ENCODE measurements at places on chromosomes 3 and 15.

GRCh38 chr3:18747383-18747782 lies 322.2 kb upstream of the SATB1 start:
- DNase-seq: no peak

- DNase-seq: no peak
Observed at GRCh38 chr15:73628976-73629797, 4.0 kb downstream of the NPTN start.

DNA sequence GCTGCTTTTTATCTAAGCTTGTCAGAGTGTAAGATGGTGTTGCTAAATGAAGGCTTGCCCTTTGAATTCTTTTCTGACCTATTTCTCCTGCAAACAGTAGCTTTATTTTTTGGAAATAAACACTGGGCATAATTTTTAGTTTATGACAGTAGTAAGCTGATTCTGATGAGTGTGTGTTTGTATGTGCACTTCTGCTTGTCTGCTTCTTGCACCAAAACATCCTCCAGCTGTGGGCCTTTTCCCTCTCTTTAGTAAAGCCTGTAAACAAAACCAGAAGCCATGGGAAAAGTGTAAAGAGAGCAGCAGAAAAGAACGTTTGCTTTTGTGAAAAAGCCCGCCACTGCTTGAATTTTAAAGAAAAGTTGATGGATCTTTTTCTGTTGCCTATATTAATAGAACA lies 136.4 kb upstream of the IL12A start:
- DNase-seq: no peak

DNA sequence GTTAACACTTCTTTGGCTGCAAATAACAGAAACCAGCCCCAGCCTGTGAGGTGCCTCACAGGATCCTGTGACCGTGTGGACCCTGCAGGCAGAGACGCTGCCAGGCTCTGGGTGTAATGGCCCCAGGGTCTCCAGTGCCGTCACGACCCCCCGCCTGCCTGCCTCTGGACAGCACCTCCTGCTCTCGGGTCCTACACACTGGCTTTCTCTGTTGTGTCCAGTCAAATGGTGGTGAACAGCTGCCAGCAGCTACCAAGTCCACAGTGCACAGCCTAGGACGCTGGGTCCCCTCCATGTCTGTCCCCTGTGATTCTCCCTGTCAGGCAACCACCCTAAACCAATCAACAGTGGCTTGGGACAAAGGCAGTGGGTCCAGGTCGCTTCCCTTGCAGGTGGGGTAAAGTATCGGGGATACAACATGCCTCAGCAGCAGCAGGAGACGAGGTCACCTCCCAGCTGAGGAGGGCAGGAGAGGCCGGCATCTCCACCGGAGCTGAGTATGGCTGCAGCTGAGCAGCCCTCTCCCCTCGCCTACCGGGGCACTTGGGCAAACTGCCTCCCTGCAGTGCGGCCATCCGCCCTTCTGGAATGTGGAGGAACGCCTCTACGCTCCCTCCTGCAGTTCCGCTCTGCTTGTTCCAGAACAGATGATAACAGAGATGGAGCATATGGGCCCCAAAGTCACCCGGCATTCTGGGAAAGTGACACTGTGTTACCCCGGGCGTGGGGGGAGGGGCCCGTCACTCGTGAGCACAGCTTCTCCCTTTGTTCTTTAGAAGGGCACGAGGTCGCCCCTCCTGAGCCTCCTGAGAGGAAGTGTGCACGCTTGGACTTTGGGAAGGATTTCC lies 21.1 kb upstream of the SKOR1 start:
- DNase-seq: no peak

DNA sequence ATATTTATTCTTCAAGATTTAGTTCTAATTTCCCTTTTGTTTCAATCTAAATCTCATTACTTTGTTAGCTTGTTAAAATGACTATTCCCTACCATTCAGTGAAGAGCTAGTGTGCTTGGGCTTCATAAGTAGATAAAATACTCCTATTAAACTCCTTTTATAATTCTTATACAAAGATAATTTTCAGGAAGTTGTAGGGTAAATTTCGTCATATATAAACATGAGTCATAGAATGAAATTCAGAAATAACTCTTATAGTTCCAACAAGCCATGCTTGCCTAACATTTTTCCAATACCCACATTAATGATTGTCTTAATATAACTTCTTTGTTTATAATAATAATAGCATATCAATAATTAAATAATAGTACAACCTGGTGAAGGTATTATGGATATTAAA lies 407.3 kb downstream of the NAALADL2 start:
- no peak for DNase-seq

DNA sequence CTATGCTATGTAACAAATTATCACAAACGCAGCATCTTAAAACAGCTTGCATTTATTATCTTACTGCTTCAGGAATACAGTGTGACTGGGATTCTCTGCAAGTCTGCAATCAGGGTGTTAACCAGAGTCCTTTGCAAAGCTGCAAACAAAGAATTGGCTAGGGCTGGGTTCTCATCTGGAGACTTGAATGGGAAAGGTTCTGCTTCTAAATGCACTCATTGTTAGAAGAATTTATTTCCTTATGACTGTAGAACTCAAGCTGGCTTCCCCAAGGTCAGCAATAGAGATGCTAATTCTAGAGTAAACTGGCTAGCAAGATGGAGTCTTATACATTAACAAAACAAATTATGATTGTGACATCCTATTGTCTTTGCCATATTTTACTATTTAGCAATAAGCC lies 673.7 kb downstream of the DIPK2A start:
- no peak for DNase-seq

- DNase-seq: no peak
Observed at GRCh38 chr15:101651554-101652097, 555 bp downstream of the TM2D3 start.

DNA sequence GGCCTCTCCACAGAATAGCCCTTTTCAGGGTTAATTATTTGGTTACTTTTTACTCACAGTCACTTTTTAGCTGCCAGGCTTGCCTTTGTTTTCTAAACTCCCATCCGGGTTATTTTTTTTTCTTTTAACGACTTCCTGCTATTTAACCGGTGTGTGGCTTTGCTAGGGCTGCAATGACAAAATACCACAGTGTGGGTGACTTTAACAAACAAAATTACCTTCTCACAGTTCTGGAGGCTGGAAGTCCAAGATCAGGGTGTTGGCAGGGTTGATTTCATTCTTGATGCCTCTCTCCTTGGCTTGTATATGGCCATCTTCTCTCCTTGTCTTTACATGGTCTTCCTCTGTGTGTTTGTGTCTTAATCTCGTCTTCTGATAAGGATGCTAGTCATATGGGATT lies 91.5 kb downstream of the IL1RAP start:
- no peak for DNase-seq

GRCh38 chr3:36956155-36956554 lies 11.3 kb upstream of the TRANK1 start:
- no peak for DNase-seq

DNA sequence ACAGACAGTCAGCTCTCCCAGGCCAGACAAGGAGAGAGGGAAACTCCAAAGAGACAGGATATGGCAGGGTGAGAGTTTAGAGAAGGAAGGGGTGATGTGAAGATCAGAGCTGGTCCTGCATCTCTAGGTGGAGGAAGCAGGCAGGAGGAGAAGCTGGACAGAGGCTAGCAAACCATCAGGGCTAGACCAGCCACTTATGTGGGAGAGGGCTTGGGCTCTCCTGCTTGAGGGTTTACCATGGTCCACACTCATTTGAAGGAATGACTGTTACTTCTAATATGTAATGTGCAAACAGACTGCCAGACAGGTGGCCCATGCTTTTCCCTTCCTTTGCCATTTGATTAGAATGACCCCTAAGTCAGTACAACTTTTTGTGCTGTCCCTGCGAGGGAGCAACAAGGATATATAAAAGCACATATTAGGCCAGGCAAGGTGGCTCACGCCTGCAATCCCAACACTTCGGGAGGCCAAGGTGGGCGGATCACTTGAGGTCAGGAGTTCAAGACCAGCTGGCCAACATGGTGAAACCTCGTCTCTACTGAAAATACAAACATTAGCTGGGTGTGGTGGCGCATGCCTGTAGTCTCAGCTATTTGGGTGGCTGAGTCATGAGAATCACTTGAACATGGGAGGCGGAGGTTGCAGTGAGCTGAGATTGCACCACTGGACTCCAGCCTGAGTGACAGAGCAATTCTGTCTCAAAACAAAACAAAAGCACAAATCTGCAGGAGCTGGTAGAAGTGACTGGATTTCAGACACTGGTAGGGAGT lies 41.0 kb upstream of the MANF start:
- DNase-seq: no peak

- DNase-seq: peak; percentile 22
Observed at GRCh38 chr15:74906067-74906449, 593 bp downstream of the FAM219B start.

DNA sequence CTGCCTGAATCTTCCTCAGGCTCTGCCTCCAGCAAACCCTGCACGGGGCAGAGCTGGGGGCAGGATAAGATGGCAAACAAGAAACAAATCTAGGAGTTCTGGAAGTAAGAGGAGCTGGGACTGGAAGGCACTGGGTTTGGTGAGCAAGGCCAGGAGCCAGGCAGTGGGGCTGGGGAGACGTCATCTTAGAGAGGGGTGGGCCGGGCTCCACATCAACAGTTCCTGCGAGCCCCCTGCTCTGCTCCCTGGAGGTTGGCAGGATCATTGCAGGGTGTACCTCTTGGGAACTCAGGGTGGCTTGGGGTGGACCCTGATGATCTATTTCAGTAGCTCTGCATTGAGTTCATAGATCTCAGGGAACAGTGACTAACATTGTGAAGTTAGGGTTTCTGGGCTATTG lies 87.3 kb upstream of the PRR23E start:
- no peak for DNase-seq

- no peak for DNase-seq
Observed at GRCh38 chr15:60208709-60209108, 189.1 kb downstream of the ANXA2 start.

DNA sequence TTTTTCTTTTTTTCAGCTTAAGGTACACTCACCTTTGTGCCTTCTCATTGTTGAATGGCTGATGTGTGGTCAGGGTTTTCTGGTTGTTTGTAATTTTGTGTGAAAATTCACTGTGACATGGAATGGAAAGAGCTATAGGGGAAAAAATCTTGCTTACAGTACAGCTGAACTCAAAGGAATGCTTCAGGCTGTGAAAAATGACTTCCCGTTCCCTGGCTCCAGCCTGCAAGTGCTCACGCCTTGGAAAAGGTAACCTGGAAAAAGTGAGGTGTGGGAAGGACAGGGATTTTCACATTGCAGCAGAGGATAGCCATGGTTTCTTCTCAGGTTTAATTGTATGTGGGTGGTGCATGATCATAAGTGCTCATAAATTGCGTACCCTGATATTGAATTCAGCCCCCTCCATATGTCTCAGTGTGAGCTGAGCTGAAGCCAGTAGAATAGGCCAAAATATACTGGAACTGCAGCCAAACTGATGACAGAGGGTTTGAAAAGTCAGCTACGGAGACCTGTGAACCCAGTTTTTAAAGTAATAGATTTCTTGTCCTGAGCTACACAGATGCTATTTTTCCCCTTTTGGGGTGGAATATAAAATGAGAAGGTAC lies 228.7 kb upstream of the RASGRP1 start:
- no peak for DNase-seq

GRCh38 chr3:32685543-32686185 lies 676 bp downstream of the CNOT10 start:
- DNase-seq: no peak
